ENCODE measurements at places on chromosomes 4 and X.

DNA sequence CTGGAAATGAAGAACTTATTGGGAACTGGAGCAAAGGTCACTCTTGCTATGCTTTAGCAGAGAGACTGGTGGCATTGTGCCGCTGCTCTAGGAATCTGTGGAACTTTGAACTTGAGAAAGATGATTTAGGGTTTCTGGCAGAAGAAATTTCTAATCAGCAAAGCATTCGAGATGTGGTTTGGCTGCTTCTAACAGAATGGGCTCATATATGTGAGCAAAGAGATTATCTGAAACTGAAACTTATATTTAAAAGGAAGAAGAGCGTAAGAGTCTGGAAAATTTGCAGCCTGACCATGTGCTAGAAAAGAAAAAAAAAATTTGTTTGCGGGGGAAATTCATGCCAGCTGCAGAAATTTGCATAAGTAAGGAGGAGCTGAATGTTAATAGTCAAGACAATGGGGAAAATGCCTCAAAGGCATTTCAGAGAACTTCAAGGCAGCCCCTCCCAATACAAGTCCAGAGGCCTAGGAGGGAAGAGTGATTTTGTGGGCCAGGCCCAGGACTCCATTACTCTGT is 35.9 kb upstream of the PAPSS1 start:
- no peak for DNase-seq

- no peak for DNase-seq
These were observed 61.8 kb downstream of the MAGED1 start for GRCh38 chrX:51955200-51955599.

GRCh38 chrX:40866893-40867292 is 131.6 kb upstream of the MED14 start:
- peak; percentile 45 for DNase-seq

DNA sequence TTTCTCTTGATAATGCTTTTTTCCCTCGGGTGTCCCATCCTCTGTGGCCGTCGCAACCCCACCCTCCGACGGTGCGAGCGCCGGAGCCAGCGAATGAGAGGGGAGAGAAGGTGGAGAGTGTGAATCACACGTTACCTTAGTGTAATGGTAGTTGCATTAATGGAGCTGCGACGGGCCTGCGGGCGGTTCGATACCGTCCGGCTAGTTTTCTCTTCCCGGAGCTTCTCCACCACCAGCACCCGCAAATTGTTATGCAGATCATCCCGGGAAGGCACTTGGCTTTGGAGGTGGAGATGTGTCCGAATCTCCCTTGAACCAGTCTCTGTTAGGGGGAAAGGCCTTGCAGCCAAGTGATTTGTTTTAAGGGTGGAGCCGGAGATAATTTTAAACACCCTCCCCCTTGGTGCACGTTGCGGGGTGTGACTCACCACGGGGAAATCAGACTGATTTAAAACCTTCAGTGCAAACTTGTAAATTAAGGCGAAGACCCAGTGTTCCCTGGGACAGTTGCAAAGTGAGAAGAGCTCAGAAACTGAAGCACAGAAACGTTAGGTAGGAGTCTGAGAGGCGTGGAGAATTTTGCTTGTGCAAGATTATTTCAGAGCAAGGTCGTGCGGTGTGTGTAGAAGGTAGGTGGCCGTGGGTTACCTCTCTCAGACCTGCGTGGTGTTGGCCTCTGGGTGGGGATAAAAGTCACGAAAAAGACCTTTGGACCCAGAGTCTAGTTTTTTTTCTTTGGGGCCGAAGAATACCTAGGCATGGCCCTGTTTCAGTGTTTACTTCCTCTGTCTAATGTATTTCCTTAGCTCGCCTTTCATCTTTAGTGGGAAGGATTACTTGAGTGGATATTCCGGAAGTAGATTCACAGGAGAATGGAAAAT is 1.3 kb downstream of the AFF1 start:
- DNase-seq = peak; percentile 71

DNA sequence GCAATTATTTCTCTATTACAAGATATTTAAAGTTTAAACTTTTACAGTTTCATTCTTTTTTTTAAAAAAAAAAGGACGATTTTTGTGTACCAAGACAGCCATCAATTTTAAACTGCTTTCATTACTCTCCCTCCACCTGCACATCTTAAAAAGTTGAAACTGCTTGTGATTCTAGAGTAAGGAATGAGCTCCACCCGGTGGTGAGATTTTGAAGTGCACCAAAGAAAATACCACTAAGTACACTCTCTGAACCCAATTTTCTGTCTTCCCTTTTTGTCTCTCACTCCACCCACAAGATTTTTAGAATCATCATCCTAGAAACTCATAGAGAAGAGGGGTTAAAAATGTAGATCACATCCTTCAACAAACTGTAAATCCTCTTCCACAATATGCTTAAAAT is 91.3 kb upstream of the WDR44 start:
- peak; percentile 65 for DNase-seq

DNA sequence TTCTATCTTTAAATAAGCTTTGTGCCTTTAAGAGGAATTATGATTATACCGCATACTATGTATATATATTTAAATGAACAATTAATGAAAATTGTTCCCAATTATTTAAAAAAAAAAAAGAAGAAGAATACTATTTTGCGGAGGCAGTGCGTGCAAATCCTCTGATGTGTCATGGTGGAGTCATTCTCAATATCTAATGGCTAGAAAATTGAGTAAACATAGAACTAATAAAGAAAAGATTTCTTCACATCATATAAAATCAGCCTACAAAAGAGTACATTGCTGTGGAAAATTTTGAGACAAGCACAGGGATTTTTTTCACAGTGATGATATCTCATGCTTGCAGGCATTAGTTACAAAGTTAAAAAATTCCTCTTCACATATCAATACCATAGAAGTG is 2.6 kb upstream of the EREG start:
- DNase-seq = peak; percentile 50

GRCh38 chrX:42248226-42248625 is 324.9 kb upstream of the CASK start:
- no peak for DNase-seq

- DNase-seq = peak; percentile 64
These were observed 227.7 kb downstream of the BCOR start for GRCh38 chrX:39869846-39870601.

DNA sequence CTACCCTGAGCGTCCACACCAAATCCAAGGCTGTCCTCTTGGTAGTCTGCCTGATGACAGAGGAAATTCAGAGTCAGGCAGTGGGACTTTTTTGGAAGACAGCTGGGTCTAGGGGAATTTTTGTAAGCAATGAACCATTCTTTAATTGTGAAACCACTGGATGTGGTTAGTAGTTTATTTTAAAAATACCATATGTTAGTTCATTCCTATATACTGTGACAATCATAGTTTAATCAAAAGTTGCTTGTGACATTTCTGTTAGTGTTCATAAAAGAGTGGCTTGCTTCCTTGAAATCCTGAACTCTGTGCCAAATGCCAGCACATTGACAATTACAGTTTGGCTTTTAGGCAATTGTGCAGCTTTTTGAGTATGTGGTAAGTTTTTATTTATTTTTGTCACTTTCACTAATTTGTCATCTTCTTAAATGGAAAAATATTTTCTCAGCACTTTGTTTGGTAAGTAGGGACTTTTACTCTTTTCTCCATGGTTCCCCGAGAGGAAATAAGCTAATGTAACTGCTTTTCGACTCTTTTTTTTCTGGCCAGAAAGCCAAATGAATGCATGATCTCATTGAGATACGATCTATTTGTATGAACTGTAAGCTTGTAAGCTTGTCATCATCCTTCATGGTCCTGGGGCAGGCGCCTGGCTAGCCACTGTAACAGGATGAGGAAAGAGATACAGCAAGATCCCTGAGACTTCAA is 72.6 kb upstream of the SLC4A4 start:
- DNase-seq = peak; percentile 49

- DNase-seq = no peak
These were observed 55.3 kb upstream of the SLC25A43 start for GRCh38 chrX:119343856-119344255.

- no peak for DNase-seq
These were observed 67.8 kb downstream of the ABLIM2 start for GRCh38 chr4:8090744-8091301.

DNA sequence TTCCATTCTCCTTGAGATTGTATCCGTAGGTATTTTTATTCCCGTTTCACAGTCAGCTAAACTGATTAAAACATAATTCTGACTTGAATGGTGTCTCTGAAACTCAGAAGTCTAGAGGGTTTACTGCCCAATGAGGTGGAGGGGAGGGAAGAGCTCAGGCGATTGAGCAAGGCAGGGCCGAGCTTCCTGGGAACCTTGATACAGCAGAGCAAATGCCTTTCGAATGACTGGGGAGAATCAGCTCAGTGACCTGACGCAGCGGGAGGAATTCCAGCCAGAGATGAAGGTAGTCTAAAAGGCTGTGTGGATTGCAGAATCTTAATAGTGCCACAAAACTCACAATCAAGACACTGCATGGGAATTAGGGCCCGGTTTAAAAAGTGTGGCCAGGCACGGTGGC is 233.6 kb downstream of the EVC2 start:
- DNase-seq = peak; percentile 5

GRCh38 chr4:187207931-187208330 is 484.3 kb upstream of the FAT1 start:
- DNase-seq = no peak

DNA sequence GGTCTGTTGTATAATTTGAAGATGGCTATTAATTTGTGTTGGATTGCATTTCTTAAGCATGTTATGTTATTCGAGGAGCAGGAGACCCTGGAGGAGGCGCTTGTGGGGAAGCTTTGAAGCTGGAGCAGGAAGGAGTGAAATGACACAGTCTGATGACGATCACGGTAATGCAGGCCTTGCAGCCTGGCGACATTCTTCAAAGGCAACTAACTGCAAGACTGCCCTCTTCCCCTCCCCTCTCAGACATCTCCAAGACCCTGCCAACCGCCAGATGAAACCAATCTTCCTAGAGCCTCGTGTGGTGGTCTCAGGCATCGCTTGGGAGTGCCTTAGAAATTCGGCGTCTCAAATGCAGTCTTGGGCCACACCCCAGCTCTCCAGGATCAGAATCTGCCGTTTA is 16.1 kb downstream of the CLCN4 start:
- peak; percentile 21 for DNase-seq

- no peak for DNase-seq
These were observed 2.0 kb downstream of the SPON2 start for GRCh38 chr4:1170156-1170975.

DNA sequence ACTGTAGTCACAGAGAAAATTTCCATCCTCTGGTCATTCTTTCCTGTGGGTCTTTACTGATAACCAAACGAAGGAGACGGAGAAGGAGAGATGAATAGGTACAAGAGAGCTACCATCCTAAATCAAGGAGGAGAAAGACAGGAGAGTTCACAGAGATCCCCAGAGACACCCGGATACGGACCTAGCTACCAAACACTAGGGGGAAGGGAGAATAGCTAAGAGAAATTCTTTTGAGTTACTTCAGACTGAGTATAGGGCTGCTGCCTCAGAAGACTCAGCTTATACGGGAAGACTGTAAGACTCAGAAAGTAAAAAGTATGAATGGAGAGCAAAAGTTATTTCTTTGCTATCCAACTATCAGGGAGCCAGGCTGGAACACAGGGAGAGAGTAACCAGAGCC is 572.1 kb downstream of the C4orf33 start:
- no peak for DNase-seq

DNA sequence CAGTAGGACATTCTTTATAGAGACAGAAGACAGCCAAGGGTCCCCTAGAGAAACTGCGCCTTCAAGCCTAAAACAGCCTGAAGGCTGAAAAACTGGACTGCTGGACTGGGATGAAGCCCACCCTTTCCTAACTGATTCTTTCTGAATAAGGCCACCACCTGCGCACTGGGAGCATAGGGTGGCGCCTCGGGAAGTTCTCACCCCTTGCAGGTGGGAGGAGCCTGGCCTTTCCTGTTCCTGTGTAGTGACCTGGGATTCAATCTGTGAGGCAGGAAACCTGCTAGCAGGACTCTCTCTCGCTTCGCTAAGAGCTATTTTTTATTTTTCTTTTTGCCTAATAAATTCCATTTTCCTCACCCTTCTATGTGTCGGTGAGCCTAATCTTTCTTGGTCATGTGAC is 61.8 kb upstream of the KLHL13 start:
- DNase-seq = no peak

- DNase-seq = peak; percentile 43
These were observed 23.3 kb downstream of the MTHFD2L start for GRCh38 chr4:74181219-74181618.

- DNase-seq = no peak
These were observed 86.6 kb downstream of the HUWE1 start for GRCh38 chrX:53599781-53600396.

GRCh38 chrX:87518504-87518903 is 902 bp downstream of the KLHL4 start:
- peak; percentile 7 for DNase-seq

- no peak for DNase-seq
These were observed 151.6 kb downstream of the AASDH start for GRCh38 chr4:56235725-56236124.

DNA sequence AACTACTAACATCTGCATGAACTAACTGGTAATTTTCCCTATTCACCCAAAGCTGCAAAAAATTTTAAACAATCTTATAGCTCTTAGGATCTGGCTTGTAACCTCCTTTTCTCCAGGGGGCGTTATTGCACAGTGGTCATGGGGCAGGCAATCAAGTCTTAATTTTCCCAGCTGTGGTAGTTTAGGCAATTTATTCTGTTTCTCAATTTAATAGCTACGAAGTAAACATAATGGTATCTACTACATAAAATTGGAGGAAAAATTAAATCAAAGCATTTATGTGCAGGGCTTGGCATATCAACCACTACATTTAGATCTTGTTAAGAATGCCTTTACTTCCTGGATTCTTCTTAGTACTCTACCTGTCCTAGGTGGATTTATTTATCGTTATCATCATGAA is 137.4 kb upstream of the GUCY1A1 start:
- DNase-seq = peak; percentile 66

- no peak for DNase-seq
These were observed 103.1 kb downstream of the UCHL1 start for GRCh38 chr4:41359836-41360213.

- no peak for DNase-seq
These were observed 181.2 kb downstream of the ARHGAP10 start for GRCh38 chr4:147913137-147913536.

DNA sequence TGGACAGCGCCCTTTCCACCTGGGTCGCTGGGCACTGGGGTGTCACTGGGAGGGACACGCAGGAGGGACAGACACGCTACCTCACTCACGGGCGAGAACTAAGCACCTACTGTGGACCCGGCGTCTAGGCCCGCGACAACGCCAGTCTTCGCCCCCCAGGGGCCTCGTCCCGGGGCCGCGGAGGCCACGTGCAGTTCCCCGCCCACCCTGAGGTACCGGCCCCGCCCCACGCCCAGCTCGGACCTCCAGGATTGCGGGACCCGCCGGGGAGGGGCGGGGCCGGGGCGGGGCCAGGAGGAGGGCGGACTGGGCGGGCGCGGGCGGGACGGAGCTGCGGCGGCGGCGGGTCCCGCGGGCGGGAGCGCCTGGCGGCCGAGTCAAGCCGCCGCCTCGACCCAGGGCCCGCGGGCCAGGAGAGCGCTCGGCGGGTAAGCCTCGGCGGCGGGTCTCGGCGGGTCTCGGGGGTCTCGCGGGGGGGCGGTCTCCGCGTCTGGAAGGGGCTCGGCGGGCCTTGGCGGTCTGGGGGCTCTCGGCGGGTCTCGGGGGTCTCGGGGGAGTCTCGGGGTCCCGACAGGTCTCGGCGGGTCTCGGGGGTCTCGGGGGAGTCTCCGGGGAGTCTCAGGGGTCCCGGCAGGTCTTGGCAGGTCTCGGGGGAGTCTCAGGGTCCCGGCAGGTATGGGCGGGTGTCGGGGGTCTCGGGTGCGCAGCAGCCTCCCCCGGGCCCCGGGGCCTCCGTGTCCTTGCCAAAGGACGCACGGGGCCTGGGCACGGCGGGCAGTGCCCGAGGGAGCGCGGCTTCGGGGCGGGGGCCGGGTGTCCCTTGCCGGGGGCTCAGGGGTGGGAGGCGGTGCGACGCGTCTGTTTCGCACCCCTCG is at the start of gene SH3BP2:
Gene SH3BP2 (plus strand): TSS at position 375 of the 875 bp plus-strand sequence. CDS start 27,533 bp downstream, outside the sequence.
- peak; percentile 60 for DNase-seq
